Activated T-cell treated with anti-CD3 and anti-CD28 coated beads, Interleukin-2, amount 50 U/mL, for 1 hour (primary cell): ENCODE measurements at places on chromosomes 7 and 10.

DNA sequence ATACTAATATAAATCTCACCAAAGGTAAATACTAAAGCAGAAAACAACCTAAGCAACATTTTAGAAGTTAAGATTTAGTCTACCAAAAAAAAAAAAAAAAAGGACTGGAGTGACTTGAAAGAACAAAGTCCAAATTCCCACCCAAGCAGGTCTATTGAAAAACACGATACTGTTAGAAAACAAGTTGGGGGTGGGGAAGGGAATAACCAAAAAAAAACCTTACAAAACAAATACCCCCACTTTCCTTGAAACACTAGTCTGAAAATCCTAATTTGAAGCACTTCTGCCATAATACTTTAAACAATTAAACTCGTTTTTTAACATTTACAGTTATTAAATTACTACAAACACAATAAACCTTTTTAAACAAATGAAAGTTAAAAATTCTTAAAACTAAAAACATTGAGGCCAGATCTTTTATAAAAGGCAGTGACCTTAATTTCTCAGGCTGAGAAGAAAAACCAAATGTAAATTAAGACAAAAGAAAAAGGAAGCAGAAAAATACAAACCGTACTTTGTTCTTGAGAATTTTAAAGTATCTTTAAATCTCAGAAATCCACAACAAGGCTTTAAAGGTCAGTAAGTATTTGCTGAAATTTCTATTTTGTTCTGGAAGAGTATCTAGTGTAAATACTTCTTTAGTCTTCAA lies 135.1 kb downstream of the NRBF2 start:
- DNase-seq: no peak

DNA sequence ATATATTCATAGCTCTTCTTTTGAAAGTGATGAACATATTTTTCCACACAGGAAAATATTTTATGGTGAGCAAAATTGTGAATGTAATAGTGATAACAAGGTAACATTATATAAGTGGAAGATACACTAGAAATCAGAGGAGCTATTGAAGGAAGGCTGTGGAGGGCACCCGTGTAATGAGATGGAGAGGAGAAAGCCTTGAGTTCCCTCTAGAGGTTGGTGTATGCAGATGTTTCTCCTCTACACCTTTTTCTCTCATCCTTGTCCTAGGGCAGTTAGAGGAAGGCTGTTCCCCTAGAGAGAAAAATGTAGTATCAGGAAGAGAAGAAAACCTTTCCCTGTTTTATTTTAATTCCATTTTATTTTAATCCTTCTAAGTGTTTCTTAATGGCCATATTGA lies 54.6 kb upstream of the NRG3 start:
- DNase-seq: no peak

- DNase-seq: no peak
Observed at GRCh38 chr10:25689346-25690100, 244.5 kb upstream of the MYO3A start.

DNA sequence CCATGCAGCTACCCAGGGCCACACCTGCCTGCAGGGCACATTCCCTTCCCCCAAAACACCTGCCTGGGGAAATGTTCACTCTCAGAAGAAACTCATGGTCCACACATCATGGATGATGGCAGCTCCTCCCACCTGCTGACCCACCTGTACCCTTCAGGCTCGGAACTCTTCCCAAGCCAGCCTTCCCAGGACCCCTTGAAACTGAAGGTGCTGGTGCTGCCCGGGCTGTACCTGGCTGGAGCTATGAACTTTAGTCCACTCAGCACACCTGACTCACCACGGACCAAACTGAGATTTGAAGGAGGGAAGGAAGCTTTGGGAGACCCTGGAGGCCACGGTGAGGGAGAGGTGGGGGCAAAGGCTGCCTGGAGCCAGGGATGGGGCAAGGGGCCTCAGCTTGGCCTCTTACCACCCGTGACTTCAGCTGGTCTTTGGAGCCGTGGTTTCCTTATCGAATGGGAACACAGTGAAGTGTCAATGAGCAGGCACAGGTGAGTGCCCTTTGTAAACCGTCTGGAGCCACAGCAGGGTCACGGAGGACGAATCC lies 30.1 kb upstream of the INPP5A start:
- DNase-seq: no peak

DNA sequence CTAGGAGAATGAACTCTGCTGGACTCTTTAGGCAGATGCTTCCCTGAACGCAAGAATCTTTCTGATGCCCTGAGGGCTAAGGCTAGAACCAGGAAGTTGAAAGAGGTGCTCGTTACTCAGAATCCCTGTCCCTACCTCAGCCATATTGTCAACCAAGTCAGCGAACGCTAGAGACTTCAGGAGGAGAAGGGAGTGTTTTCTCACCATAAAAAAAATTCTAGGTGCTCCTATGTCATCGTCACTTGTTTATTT lies 359.4 kb downstream of the PRPF18 start:
- DNase-seq: no peak

GRCh38 chr10:28328346-28328745 lies 25.5 kb upstream of the MPP7 start:
- DNase-seq: no peak

- no peak for DNase-seq
Observed at GRCh38 chr10:75331081-75331480, 70.5 kb downstream of the ZNF503 start.

DNA sequence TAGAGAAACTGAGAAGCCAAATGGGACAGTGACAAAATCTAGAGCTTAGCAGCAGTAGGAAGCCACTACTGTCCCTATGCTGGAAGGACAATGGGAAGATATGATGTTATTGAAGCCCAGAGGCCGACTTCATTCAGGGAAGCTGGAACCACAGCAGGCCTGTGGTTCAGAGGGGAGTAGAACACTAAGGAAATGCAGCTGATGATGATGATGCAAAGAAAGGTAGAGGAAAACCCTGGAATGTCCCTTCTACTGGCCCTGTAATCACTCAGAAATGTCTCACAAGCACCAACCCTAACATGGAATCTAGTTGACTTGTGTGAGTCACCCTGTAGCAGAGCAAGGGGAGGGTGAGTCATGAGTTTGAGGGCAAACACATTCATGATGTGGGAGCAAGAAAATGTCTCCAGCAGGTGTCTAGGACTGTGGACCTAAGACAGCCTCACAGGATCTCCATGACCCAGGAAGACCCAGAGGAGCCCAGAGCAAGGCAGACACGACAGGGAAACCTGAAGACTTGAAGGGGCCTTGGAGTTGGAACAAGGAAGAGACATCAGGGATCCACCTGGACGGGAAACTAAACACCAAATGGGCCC lies 37.0 kb upstream of the LRRC17 start:
- no peak for DNase-seq

DNA sequence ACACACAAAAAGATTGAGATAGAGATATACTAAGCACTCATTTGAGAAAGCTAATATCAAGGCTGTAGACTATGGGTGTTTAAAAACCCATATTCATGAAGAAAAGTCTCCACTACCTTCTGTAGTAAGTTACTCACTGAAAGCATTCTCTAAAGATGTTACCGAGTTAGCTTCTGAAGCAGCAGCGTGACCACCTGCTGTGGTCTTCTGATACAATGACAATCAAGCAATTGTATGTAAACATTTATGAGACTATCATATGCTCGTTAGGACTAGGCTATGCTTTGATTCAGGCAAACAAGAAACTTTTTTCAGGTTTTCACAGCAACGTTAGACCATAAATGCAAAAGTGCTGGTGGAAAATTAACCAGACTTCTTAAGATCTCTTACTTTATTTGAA lies 11.2 kb downstream of the RHOBTB1 start:
- DNase-seq: no peak

DNA sequence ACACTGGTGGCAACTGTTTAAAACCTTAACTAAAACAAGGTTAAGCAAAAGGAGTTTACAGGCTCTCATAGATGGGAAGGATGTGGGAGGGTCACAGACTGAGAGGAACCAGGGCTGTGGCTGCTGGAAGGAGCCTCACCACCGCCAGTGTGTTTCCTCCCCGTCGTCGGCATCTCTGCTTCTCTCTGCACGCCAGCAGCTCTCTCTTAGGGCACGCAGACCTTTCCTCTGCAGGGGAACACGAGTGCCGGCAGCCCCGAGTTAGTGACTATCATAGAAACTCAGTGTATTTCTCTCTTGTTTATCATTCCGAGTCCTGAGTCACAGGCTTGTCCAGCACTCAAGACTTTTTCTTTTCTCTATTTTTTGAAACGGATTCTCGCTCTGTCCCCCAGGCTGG lies 8.1 kb upstream of the SH2D4B start:
- DNase-seq: peak; percentile 52

DNA sequence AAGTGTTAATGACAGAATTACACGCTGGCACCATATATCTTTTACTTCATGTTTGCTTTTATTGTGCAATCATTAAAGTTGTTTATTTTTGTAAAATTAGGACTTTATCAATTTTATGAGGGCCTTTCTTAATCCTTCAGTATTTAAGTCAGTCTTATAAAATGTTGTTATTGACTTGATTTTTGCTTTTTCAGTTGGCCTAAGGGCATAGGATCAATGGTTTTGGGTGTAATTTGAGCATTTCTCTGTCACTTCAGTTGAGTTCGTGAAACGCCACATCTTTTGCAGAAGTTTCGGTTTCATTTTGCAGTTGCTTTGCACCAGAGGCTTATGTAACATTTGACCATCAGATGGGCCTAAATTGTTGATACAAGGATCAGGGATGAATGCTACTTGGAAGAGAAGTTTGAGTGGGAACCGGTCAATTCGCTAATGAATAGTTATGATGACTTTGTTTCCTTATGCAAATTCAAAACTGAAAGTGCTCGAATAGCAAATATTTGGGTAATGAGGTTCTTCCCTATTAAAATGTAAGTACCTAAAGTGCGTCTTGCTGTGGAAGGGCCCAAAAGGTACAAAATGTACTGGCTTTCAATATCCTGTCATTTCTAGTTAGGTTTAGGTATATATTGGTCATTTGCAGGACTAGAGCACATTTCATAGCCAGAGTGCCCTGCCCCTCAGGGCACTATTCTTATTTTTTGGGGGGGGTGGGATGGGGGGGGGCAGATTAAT lies 340.9 kb downstream of the LRMDA start:
- DNase-seq: no peak

DNA sequence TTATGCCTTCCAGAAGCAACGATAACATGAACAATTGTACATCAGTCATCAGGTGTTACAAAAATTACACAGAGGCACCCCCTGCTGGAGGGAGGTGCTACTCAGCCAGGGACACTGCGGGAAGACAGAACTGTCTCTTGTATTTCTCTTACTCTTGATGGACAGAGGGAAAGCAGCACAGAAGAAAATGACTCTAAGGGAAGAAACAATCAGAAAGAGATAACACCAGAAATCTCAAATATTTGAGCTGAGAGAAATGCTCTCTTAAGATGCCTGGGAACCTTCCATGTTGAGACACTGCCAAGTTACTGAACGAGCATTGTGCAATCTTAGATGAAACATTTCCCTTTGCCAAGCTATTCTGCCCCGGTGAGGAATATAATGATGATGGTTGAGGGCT lies 227.6 kb upstream of the NPSR1 start:
- DNase-seq: no peak

DNA sequence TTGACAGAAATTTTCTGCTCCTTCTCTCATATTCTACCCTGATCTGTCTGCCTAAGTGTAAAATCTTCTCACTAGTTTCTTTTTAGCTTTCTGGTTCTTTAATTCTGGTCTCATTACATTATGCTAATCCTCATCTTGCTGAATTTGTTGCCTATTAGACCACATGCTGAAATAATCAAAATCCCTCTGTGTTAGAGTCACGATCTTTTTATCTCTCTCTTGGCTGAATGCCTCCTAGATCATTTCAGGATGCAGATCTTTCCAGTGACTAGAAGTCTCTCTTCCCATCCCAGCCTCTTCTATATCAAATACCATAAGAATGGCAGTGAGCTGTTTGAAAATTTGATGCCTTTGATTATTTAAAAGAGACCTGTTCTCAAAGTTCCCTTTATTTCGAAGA lies 661.9 kb downstream of the SORCS1 start:
- DNase-seq: no peak

DNA sequence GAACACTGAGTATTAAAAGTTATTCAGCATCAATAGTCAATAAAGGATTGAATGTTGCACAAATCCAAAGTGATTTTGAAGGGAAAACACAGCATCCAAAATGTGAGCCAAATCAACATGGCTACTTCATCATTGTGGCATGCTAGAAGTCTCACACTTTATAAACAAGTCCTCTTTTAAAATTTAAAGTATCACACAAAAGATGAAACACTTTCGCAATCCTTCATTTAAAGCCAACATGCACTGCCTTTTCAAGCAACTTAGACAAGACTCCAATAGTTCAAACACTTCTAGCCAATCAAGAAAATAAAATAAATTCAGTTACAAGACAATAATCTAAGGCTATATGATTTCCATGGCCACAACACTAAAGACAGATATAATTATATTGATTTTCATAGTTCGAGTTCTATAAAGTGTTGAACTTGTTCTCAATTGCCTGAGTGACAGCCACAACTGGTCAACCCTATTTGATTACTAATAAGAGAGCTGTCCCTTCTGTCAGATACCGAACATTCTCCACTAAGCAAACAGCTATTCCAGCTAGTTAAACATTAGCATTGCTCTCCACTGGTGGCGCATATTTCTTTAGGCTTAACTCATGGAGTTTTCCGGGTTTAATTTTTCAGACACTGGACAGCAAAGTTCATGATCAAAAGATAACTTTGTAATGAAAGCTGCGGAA lies 8.3 kb downstream of the EBF3 start:
- DNase-seq: no peak

- no peak for DNase-seq
Observed at GRCh38 chr10:11012421-11013295, 5.0 kb upstream of the CELF2 start.

DNA sequence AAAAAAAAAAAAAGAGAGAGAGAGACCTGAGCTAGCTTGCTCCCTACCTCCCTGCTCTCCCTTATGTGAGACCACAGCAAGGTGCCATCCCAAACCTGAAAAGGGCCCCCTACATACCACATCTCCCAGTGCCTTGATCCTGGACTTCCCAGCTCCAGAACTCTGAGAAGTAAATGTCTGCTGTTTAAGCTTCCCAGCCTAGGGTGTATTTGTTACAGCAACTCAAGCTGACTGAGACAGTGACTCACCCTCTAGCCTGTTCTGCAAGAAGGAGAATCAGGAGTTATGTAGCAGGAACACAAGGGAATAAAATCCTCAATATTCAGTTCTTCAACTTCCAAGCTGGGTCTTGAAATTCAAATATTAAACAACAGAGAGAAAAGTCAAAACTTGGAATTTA lies 52.1 kb upstream of the TMEM72 start:
- no peak for DNase-seq

DNA sequence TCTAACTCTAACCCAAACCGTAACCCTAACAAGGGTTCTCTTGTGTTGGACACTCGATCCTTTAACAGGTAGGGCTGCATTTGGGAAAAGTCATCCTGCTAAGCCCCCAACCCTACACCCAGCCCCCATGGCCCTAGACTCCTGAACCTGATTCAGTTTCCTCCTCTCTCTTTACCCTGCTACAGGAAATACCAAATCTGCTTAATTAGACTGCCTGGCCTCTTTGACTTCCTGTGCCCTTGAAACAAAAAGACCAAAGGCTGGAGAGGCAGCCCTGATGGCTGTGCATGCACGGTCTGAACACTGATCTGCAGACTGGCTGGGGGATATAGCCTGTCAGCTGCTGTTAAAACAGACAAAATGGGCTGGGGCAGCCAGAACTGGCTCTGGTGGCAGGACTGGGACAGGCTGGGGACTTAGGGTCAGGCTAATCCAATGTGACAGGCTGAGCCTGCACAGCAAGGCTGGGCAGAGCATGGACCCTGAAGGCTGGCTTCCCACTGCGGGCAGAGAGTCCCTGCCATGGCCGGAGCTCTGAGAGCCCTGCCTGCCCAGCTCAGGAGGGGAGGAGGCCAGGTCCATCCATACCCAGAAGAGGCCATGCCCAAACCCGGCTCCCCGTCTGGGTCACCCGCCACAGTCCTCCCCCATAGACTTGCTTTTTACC lies 51.0 kb upstream of the MSMB start:
- no peak for DNase-seq

GRCh38 chr7:11120068-11120664 lies 146.5 kb downstream of the PHF14 start:
- no peak for DNase-seq
